Foreskin keratinocyte (primary cell): ENCODE measurements at places on chromosomes 1 and 21. TPM values are rescaled to one million over a fixed set of nuclear protein-coding genes. Genes with fewer than 3 reads are reported as not detected.

DNA sequence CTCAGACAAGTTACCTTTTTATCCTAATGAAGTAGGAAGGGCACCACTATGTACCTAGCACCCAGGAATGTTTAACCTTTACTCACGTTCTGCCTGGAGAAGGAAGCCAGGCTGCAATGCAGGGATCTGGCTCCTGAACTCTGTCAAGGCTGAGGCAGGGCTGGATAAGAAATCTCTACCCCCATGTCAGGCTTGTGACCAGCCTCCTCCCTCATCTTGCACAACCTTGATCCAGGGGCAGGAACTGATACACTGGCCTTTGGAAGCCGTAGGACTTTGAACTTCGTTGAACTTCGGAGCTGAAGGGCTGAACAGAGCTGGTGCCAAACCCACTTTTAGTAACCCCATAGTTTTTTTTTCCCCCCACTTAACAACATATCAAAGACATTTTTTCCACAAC is 8.0 kb upstream of the AKR1A1 start:
- no peak for DNase-seq

Gene HSD3B1
- total RNA-seq = 0.07 TPM in 1 of 2 replicates, not detected in the other

DNA sequence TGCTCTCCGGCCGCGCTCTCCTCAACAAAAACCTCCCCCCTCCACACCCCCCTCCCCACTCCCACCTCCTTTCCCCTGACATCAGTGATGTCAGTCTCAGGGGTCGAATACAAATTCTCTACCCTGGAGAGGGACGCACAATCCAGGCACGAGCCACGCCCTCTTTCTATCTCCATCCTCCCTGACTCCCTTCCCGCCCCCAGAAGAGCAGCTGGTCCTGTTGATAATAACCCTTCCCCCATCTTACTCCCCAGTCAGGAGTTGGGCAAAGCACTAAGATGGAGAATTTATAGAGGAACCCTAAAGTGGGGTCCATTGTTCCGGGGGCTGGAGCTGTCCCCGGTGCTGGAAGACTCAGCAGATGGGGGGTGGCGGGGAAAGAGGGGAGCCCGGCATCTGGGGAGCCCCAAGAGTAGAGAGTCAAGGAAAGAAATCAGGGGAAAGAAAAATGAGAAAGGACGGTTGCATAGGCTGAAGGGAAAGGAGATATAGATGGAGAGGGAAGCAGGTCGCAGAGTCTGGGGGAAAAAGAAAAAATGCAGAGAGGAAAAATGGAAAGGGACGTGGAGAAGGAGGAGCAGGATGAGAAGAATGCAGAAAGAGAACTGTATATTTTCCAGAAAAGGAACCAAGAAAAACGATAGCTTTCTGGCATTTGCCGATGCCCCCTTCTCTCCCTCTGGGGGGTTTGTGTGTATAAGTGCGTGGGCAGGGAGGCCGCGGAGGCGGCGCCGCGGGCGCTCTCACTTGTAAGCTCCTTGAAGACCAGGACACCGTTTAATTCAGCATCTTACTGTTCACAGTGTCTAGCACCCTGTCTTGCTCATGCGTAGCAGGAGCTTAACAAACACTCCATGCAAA is at the start of gene CELF3:
Gene CELF3 (minus strand): TSS at position 33 of the 861 bp plus-strand sequence. CDS start 783 bp downstream, outside the sequence.
- DNase-seq = no peak

DNA sequence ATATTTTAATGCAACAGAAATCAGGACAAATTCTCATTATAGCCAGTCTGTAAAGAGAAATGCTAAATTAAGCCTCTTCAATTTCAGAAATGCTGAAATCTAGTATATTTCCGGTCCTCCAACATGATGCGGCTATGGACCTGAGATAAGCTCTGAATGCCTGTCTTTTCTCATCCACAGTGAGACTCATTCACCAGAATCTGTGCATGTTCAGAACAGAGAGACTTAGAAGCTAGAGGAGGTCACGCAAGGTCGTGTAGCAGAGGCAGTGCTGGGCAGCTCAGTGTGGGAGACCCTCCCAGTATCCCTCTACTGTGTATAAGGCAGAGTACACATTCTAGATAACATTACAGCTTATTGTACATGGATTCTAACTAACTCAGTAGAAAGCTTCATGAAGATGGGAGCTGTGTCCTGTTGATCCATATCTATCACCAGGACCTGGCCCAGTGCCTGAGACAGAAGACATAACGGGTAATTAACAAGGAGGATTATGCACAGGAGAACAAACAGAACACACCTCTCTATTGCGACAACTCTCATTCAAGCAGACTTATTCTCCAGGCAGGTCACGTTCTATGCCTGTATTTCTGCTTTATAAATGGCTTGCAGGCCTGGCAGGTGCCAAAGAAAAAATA is 97.0 kb upstream of the COA6 start:
- DNase-seq = no peak

DNA sequence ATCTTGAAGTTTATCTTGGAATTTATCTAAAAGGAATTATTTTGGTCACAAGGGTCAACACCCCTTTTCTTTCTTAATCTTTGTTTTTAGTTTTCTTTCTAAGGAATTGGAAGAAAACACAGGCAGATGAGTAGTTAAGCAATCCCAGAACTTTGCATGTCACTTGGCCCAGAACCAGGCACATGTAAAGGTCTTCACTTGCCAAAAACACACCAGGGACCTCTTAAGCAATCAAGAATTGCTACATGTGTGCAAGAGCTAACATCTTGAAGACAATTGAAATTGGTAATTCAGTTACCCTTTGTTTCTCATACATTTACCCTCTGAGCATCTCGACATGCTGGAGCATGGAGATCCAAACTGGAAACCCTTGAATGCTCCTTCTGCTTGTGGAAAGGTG is 114.2 kb downstream of the ZC3H11B start:
- DNase-seq = no peak

GRCh38 chr1:75791022-75791421 is 5.0 kb downstream of the RABGGTB start:
- DNase-seq = no peak

Gene RHBDL2
- total RNA-seq = 6.3 and 10.6 TPM in 2 replicates

Gene SLC50A1
- total RNA-seq = 63.0 and 65.0 TPM in 2 replicates

GRCh38 chr1:36664571-36665287 is 182.0 kb upstream of the CSF3R start:
- no peak for DNase-seq

GRCh38 chr21:16709866-16710550 is 802.8 kb upstream of the CXADR start:
- no peak for DNase-seq

GRCh38 chr1:236023926-236024565 is 40.8 kb downstream of the NID1 start:
- DNase-seq = no peak

Gene CTSS
- 4.6 and 5.0 TPM in 2 replicates for total RNA-seq

- no peak for DNase-seq
Measured at GRCh38 chr1:96579636-96580035, 141.9 kb upstream of the PTBP2 start.

- peak; percentile 90 for DNase-seq
Measured at GRCh38 chr1:54971317-54971791, 9.1 kb upstream of the TMEM61 start.

GRCh38 chr21:44594406-44594916 is 2.2 kb upstream of the KRTAP10-6 start:
- DNase-seq = no peak

DNA sequence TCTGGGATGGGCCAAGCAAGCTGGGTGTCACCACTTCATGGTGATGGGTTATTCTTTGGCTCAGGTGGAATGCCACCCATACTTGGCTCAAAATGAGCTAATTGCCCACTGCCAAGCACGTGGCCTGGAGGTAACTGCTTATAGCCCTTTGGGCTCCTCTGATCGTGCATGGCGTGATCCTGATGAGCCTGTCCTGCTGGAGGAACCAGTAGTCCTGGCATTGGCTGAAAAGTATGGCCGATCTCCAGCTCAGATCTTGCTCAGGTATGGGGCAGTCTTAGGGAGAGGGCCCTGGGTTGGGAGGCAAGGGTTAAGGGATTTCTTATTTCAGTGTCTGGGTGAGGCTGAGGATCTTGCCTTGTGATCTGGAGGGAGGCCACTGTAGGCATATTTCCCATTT is 15.4 kb upstream of the NASP start:
- no peak for DNase-seq

Gene GNG4
- total RNA-seq = 0.21 and 0.31 TPM in 2 replicates

DNA sequence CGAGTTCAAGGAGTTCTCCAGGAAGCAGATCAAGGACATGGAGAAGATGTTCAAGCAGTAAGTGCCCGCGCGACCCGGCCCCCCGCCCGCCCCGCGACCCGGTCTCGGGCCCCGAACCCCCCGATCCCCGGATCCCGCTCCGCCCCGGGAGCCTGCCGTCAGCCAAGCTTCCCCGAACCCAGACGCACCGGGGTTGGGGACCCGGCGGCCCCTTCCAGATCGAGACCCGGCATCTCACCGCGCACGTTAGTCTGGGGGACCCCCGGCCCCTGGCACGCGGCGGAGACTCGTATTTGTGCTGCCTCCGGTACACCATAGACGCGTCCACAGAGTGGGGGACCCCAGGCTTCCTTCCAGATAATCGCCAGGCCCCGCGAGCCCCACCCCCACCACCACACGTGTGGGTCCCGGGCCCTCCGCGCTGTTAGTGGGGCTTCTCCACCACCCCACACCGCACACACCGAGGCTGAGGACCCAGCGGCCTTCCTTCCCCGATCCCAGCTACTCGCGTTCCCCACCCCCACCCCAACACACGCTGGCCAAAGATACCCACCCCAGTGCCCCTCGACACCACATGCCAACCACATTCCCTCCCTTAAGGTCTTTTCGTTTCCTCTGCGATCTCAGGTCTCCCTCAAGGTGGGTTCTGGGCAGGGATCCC is 665 bp downstream of the EFHD2 start:
- no peak for DNase-seq

DNA sequence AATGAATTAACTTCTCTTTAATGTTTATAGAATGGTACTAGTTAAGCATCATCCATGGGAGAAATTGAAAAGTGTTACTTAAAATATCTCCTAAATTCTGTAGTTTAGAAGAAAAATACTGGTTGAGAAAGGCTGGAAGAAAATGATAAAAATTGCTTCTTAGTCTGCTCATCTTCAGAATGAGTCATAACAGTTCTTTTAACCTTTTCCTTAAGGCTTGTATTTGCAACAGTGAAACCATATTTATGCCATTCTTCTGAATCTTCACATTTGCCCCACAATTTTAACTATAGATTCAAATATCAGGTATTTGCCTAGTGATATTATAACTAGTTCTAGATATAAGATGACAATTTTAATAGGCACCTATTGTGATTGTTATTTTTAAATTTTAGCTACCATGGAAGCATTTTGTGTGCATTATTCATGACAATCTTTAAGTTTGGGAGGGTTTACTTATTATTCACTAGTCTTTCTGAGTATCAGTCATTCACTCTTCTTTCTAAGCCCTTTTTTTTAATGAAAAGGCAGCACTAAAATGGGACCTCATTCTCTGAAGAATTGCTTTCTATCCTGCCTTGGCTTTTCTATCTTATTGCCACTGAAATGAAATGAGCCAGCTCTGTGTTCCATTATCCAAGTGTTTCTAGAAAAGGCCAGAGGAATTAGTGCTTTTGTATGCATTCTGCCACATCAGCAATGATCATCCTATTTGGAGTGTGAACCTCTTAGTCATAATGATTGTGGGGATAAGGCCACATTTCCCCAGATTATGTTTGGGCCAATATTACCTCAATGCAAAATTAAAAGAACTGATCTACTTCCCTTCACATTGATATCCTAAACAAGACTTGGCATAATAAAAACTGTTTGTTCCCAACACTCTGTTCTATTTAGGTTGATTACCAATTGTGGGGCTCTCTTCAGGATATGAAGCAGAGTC is 58.4 kb downstream of the SAMSN1 start:
- DNase-seq = no peak

Gene SLC25A24
- total RNA-seq = 60.0 and 60.9 TPM in 2 replicates

Gene ZNF648
- not detected in 2 replicates for total RNA-seq

GRCh38 chr1:234768171-234768568 is 158.2 kb upstream of the IRF2BP2 start:
- no peak for DNase-seq

GRCh38 chr1:162168261-162168660 is 98.8 kb downstream of the NOS1AP start:
- no peak for DNase-seq

GRCh38 chr1:31482482-31483011 is 69.5 kb downstream of the SERINC2 start:
- DNase-seq = no peak

DNA sequence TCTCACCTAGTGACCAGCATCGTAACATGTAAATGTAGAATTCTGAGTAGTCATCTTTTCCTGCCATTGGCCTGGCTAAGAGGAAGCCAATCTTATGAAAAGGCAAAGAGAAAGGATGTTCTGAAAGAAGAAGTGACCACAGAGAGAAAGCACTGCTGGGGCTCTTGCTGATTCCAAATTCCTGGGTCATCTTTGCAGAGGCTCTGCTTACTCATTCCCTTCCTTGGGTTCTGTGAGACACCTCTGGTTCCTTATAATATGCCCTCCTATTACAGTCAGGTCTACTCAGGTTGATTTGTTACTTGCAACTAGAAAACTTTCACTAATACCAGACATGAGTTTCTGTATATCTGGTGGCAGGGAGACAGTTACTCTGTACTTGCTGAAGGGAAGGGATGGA is 198.8 kb upstream of the C8B start:
- no peak for DNase-seq

Gene LINGO4
- total RNA-seq = not detected in 2 replicates

DNA sequence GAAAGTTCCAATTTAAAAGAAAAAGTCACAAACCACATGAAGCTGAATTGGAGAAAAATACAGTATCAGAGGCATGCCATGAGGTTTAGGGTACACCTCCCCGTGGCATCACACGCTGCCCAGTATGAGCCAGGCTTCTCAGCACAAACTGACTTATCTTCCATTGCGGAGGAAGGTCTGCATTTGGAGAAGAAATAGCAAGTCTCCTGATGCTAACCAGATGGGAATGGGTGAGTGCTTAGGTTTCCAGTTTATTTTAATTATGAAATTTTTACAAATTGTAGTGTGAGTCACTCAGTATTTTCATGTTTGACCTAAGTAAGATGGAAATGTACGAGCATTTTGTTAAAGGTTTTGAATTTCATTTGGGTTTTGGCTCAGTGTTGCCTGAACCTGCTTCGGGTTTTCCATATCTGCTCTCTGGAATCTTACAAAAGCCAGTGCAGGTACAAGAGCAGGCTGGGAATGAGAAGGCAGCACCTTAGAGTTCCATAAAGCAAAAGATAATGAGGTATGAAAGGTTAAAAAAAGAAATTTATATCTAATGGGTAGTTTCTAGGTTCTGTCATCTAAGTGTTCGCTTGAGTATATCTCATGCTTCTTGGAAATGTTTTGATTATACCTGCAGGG is 213.9 kb downstream of the PATJ start:
- no peak for DNase-seq

DNA sequence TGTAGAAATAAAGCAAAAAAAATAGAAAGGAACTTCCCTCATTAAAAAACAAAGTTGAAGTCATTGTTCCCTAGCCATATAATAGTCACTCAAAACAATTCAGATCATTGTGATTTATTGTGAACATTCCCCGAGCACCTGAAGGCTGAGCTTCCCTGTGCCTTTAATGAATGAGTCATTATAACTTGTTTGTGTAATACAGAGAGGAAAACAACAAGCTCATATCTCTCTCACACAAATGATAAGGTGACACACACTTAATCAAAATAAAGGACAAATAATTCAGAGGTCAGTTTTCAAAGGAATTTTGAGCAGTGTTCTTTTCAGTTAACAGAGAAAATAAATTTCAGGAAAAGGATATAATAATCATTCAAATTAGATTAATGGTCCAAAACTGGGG is 326.2 kb downstream of the DUSP10 start:
- no peak for DNase-seq

Gene LCE1D
- total RNA-seq = 0.44 TPM in 1 of 2 replicates, not detected in the other

- DNase-seq = peak; percentile 60
Measured at GRCh38 chr1:82818586-82818985, 1017.9 kb downstream of the ADGRL2 start.

Gene DIO1
- total RNA-seq = not detected in 2 replicates

- peak; percentile 69 for DNase-seq
Measured at GRCh38 chr1:24411963-24412362, 1.6 kb downstream of the STPG1 start.

Gene OR2M4
- total RNA-seq = not detected in 2 replicates
